ENCODE measurements at places on chromosomes 11 and 22.

DNA sequence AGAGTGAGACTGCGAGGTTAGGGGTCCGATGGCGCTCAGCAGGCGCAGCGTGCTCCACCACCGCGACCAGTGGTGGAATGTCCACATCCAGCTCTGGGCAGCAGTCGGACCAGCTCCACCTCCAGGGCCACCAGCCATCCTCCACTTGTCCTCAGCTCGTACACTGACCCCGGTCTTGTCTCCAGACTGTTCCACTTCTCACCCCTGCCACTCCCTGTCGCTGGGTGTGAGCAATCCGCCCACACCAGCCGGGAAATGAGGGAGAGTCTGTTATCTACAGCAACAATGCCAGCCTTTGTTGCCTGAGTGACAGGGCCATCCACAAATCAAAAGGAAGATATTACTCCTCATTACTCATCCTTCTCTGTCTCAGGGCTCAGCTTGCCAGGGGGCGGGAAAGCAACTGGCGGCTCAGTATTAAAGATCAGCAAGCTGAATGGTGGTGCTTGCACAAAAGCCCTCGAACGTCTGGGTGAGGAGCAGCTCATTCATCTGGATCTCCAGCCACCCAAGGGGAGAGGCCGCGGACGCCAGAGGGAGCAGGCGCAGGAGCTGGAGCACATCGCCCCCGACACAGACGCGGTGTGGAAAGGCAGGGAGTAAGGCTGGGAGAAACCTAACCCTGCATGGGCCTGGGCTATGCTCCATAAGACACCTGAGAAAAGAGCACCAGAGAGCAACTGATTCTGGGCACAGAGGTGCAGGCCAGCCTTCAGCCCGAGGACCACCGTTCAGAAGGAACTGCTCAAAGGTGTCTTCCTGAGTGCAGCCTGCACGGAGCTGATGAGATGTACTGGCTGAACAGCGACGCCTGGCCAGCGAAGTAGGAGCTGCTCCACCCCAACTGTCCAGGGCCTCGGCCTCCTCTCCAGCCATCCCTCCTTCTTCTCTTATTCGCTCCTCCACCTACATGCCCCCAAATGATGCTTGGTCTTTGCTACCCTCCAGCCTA, 21.9 kb downstream of the IGSF9B start:
- DNase-seq, result peak; percentile 96

DNA sequence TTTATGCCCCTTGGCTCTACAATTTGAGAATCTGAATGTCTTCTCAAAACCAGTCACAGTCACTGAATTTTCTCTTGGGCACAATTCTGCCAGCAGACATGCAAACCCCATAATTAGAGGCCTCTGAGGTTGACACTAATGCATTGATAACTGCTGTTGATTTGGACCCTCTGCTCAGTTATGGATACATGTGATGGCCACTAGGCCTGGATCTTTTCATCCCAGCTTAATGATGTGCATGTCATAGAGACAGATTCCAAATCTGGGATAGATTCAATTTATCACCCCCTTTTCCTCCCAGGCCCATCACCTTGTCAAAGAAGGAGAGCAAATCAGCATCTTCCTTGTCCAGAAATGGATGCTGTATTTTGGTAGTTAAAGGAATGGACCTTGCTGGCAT, 92.2 kb downstream of the C11orf91 start:
- DNase-seq, result no peak

GRCh38 chr11:7353100-7353499, 101.4 kb downstream of the SYT9 start:
- DNase-seq, result no peak

- DNase-seq, result no peak
Observed at GRCh38 chr11:25742800-25743199, 589.1 kb upstream of the ANO3 start.

DNA sequence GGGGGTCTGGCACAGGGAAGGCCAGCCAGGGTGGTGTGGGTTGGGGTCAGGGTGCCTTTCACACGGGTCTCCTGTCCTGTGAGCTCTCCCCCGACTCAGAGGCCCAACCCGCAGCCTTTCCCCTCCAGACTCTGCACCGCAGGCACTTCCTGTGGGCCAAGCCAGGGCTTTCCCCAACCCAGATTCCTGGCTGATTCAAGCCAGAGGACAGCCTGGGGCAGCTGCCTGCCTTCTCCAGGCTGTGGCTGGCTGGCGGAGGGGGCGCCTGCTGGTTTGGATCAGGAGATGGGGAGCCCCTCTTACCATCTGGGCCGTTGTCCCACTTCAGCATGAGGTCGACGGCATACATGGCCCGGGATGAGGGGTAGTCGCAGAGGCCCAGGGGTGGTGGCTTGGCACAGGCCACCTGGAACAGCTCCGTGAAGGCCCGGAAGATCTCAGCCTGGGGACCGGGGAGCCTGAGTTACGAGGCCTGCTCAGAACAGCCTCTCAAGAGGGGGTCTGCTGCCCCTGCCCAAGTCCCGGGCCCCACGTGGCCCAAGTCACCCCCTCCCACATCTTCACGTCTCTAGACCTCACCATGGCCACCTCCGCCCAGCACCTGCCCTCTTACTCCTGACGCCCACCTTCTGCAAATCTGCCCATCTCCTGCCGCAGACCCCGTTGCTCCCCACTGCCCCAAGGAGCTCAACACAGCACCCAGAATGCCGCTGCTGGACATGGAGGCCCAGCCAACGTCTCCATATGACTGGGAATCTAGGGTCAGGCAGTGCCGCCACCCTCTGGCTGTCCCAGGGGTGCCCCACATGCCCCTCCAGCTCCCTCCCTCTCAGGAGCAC, 17.3 kb downstream of the TSPO start:
- DNase-seq, result no peak

DNA sequence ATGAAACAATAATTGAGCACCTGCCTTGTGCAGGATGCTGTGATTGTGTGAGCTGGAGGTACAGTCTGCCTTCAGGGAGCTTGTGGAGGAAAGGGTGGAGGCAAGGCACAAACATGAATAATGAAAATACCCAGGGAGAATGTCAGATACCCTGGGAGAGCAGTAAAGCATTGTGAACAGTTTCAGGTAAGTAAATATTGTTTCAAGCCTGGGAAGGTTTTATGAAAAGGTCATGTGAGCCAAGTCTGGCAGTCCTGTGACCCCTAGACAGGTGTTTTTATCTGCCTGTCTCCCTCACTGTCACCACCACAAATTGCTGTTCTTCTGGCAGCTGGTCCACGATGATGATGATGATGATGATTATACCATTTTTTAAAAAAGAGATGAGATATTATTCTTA, 32.0 kb downstream of the SPECC1L start:
- no peak for DNase-seq

GRCh38 chr11:1488575-1489180, 2.1 kb upstream of the MOB2 start:
- DNase-seq, result no peak

GRCh38 chr11:96026310-96026709, 102.4 kb upstream of the MTMR2 start:
- no peak for DNase-seq

DNA sequence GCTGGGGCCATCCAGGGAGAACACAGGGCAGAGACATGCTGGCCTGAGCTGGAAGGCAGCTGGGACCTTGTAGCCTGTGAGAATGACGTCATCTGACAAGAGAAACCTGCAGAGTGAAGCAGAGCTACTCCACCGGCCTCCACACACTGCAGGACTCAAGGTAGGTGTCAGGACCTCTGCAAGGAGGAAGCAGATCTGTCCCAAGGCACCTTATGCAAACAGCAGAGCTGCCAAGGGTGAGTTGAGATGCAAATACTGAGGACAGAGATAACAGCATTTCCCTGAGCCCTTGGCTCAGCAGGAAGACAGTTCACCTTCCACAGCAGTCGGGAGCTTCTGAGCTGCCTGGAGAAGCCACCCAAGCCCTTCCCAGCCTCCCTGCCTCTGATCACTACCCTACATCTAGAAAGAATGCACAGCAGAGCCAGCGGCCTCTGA, 51.9 kb upstream of the IGSF9B start:
- DNase-seq, result no peak

DNA sequence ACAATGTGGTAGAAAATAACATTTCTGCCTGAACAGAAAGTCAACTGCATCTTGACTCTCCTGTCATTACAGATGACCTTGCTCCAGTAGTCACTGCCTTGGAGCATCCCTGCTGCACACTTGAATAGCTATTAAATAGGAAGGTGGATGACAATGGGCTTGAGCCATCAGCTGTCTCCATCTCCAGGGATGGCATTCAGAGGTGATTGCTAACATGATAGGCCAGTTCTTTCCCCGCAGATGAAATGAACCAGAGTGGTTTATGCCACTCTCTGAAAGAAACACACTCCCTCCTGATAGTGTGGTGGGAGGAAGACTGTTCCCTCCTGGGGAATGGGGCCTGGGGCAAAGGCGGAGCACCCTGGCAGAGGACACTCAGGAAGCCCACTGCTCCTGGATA, 57.1 kb upstream of the OLFML1 start:
- no peak for DNase-seq

GRCh38 chr11:74255741-74256375, 55.6 kb downstream of the P4HA3 start:
- peak; percentile 69 for DNase-seq

DNA sequence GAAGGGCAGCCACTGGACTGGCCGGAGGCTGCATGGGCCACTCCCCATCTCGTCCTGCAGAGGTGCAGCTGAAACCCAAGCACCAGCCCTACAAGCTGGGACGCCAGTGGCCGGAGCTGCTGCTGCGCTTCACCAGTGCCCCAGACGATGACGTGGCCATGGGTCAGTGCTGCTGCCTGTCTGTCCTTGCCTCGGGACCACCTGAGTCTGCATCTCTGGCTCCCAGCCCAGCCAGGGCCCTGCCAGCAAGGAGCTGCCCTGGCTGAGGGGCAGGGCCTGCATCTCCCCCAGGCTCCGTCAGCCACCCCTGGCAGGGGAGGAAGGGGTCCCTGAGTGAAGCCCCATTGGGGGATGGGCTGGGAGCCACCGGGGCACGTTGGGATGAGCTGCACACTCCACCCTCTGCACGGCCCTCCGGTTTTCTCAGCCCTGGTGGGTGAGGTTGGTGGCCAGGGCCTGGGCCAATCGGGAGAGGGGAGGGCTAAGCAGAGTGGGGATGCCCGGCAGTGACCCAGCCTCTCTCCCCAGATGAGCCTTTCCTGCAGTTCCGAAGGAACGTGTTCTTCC, 7.2 kb downstream of the FRMD8 start:
- DNase-seq, result no peak

DNA sequence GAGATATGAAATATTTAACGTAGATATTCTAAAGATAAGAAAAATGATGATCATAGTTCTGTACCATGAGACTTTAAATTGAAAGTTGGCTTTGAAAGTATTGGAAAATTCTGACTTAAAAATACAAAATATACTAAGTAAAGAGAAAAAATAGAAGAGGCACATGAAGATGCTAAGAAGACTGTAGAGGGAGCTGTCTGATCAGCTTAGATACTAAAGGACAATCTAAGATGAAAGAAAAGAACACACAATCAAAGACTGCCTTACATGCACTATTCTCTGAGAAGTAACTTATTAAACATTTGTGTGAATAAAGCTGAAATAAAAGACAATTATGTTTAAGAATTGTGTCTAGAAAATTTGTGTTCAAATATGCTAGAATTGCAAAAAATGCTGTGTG, 55.1 kb downstream of the RBMXL2 start:
- peak; percentile 84 for DNase-seq

GRCh38 chr11:122983438-122984185, 2.0 kb upstream of the BSX start:
- DNase-seq, result no peak

- no peak for DNase-seq
Observed at GRCh38 chr11:128711136-128711535, 17.3 kb downstream of the FLI1 start.
